ENCODE measurements at places on chromosomes 11 and 22.

GRCh38 chr11:68632802-68633201 is 51.5 kb upstream of the GAL start:
- DNase-seq: no peak

- DNase-seq: no peak
Measured at GRCh38 chr11:75347781-75348566, 3.5 kb downstream of the ARRB1 start.

GRCh38 chr22:43878079-43878795 is 13.6 kb downstream of the PNPLA5 start:
- no peak for DNase-seq

GRCh38 chr11:133041928-133042882 is 490.1 kb downstream of the OPCML start:
- no peak for DNase-seq

GRCh38 chr11:111541254-111542061 is 938 bp downstream of the LAYN start:
- DNase-seq: no peak

- no peak for DNase-seq
Measured at GRCh38 chr11:18986744-18987143, 47.5 kb upstream of the MRGPRX1 start.

DNA sequence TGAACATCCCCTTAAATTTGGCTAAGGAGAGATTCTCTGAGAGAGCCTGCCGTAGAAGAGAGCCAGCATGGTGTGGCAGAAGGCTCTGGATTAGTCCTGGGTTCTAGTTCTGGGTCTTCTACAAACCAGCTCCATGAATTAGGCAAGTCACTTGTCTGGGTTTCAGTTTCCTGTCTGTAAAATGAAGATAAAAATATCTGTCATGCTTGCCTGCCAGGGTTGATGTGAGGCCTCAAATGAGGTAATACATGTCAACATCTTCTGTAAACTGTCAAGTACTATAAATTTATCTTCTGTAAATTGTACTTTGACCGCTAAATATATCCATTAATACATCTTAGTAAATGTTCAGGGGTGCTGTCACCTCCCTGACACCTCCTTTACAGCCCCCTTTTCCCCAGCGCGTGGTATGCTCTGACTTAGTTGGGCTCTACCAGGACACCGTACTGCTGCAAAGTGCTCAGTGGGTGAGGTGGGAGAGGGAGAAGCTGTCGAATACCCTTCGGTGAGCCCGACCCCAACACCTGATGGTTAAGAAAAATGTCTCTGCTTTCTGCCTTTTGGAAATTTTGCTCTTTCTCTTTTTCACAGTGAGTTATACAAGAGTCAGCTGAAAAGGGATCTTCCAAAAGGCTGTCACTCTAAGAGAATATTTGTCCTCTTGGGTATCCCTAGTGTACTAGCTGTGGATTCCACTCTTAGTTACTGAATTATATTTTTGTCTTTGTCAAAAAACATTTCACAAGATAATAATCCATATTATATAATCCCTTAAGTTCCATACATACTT is 15.0 kb downstream of the RBX1 start:
- no peak for DNase-seq

DNA sequence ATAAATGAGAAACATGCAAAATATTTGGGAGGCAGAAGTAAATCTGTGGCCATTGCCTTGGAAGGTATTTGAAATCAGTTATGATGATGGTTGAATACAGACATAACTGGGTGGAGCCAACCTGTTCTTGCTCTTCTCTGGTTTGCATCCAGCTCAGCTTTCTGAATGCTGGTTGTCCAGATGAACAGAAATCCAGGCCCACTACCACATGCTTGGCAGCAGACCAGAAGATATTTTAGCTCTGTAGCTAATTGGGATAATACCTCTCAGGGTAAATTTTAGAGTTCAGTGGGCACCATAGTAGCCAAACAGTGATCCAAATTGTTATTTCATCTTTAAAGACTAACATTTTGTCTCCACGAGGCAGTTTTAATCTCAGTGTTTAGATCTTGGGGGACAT is 308.3 kb downstream of the RAB38 start:
- no peak for DNase-seq

DNA sequence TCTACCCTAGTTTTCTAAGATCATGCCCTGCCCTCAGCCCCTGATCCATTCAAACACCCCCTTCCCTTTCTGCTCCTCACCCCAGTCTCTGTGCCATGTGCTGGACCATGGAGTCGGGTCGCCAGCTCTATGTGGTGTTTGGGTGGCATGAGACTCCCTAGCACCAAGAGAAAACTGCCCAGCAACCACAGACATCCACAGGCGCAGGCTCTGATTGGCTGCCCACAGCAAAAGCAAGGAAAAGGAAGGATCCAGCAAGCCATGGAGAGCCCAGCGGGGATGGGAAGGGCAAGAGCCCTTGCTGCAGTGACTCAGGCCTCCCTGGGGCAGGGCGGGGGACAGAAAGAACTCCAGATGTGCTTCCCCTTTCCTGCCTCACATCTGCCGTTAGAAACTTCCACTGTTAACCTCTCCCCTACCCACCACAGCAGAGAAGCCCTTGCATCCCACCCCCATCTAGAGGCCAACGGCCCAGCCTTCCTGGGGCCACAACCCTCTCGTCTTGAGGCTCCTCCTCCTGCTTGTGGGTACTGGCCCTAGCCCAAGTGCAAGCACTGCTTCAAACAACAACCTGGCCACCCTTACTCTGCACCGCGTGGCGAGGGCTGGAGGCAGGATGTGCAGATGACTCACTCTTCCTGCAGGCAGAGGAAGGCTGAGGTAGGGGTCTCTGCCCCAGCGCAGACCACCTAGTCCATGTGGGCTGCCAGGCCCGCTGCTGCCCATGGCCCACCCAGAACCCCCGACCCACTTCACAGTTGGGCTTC is 9.7 kb upstream of the AHNAK start:
- DNase-seq: peak; percentile 85

GRCh38 chr11:10208131-10208575 is 85.9 kb downstream of the SBF2 start:
- DNase-seq: no peak

DNA sequence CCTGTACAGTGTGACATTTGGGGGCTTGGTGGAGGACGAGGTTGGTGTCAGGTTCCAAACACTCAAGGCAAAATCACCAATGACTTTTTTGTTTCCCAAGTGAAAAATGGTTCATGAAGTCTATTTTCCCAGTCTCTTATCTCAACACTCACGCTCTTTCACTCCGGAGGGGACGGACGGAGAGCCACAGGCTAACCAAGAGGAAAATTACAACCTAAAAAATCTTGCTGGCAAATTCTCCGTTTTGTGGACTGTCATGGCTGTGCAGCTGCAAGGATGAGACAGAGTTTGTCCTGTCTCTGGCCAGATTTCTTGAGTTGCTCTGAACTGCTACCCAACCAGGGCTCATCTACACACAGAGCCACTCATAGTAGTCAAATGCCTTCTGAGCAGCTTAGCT is 101.2 kb downstream of the ABTB2 start:
- no peak for DNase-seq

DNA sequence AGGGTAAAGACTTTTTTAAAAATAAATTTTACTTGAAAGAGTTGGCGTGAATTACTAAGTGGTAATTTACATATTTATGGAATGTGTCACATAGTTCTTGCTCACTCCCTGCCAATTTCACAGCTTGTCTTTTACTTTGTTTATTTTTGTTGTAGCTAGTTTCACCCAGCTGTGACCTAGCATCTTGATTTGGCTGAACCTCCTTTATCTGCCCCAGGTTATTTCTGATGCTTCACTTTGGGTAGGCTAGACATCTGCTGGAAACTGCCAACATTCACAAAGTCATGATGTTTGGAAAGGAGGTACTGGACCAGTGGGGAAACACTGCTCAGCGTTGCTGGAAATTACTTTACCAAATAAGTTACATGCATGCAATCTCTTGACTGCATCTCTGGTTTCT is 1676.0 kb upstream of the RAG2 start:
- DNase-seq: no peak

DNA sequence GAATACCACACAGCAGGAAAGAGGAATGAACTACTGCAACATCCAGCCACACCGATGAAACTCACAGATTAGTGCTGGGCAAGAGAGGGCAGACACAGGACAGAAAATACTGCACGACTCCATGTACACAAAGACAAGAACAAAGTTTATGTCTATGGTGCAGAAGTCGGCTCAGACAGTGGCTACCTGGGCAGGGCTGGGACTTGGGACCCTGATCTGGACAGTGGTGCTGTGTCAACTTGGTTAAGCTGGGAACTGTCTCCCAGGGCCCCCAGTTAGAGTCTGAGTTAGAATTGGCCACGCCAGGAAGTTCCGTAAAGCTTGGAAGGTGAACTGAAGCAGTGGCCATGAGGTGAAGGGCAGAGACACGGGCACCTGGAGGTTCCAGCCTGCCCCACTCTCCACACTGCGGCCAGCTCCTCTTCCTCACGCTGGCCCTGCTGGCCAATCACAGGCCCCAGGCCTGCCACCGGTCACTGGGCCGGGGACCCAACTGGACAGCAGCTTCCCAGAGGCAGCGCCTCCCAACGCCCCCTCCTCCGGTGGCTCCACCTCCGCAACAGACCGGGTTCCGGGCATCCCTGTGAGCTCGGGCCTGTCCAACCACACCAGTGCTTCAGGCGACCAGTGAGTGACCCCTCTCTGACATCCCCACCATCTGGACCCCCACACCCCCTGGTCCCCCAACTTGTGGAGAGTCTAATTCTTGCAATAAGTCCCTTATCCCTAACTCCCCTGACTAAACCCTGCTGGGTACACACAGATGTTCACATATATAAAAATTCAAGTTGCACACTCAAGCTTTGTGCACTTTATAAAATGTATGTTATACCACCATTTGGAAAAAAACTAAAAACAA is 93.7 kb downstream of the MICAL3 start:
- no peak for DNase-seq

DNA sequence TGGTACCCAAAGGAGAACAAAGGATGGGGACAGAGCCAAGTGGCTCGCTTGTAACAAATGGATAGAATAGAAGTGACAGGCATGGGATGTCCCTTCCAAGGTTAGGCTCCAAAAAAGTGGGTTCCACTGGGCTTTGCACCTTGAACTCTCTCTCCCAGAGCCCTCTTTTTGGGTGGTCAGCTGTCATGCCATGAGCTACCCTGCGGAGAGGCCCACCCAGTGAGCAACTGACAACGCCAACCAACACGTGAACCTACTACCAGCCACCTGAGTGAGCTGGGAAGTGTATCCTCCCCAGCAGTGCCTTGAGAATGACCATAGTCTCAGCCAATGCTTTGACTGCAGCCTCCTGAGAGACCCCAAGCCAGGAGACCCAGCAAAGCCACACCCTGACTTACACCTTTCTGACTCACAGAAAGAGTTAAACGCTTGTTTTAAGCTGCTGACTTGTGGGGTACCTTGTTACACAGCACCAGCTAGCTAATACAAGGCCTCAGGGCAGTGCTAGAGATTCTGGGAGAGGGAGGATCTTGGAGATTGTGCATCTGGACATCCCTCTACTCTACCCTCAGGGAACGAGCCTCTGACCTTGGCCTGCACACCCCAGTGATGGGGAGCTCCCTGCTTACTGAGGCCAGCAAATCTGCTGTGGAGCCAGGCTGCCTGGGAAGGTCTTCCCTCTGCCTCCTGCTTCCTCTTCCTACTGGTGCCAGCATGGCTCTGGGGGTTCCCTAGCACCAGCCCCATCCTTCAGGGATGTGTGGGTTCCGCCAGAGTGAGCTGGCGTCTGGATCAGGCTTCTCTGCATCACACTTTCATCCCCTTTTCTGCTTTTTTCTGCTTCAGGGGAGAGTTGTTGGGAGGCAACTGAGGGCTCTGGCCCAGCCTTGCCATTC is 29.1 kb upstream of the RFPL3 start:
- peak; percentile 42 for DNase-seq

DNA sequence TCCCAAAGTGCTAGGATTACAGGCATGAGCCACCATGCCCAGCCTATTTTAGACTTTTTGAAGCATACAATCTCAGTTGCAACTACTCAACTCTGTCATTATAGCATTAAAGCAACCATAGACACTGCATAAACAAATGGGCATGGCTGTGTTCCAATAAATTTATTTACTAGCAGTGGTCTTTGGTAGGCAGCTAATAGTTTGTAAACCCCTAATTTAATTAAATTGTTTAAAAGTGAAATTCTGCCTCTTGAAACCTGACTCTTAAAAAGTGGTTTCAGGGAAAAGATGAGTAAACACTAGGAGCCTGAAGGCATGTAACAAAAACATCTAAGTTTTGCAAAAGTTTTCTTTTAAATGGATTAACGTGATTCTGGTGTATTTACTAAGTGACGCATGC is 1364.5 kb downstream of the LRRC4C start:
- no peak for DNase-seq

DNA sequence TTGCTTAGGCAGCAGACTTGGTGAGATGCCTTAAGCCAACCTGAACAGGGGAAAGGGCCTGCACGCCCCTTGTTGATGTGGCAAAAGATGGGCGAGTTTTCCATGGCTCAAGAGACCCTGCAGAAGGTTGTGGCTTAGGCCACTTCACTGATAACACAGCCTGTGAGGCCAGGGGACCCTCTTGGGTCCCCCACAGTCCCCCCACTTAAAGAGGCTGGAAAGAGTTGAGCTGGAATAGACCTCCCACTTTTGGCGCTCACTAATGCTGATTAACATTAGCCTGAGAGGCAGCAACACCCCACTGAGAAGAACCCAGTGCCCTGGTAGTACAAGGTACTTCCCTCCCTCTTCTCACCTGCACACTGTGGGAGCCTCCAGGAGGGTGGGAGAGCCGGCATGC is 107.5 kb downstream of the TRIM29 start:
- DNase-seq: peak; percentile 21

DNA sequence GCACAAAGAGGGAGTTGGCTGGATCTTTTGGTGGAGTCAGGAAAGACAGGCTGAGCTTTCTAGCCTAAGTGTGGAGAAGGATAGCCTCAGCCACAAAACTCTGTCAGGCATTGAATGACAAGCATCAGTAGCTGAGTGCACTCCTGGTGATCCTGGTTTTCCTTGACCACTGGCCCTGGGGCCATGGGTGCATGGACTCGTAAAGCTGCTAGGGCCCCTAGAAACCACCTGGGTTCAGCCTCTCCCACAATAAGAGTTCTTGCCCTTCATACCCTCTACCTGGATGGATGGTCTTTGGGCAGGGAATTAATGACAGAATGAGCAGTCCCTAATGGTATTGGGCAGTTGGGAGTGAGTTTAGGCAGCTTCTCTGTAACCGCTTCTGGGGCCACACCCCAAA is 22.9 kb downstream of the TUB start:
- no peak for DNase-seq

GRCh38 chr11:5818245-5818886 is 9.6 kb downstream of the OR52N2 start:
- no peak for DNase-seq

DNA sequence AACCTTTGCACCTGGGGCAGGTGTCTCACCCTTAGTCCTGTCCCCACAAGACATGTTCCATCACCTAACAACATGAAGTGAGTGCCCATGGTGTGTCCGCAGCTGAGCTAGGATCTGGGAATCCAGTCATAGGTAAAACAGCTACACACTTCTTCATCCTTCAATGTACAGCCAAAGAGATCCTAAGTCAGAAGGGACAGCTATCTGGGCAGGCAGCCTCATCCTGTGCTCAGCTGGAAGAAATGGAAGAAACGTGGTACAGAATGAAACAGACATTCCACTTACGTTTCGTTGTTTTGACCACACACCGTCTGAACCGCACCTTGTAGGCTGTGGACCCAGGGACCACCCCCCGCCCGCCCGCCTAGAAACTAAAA is 30.8 kb downstream of the PDGFB start:
- DNase-seq: peak; percentile 31

- DNase-seq: peak; percentile 81
Measured at GRCh38 chr22:32531931-32532819, 57.6 kb downstream of the FBXO7 start.
